NCI-H2081 treated with DMSO at 0.1 percent for 48 hours (cell line): ENCODE measurements at places on chromosomes 2 and 18.
A peak's percentile ranks its signal among the peaks of the same experiment; 100 is the strongest.

- DNase-seq = no peak
These were observed 7.4 kb downstream of the NAB1 start for GRCh38 chr2:190656301-190656700.

GRCh38 chr2:111684611-111685010 lies 199.4 kb downstream of the ANAPC1 start:
- DNase-seq = no peak

- no peak for DNase-seq
These were observed 31.9 kb downstream of the HS1BP3 start for GRCh38 chr2:20618886-20619521.

- DNase-seq = no peak
These were observed 13.1 kb downstream of the CFLAR start for GRCh38 chr2:201128933-201129505.

DNA sequence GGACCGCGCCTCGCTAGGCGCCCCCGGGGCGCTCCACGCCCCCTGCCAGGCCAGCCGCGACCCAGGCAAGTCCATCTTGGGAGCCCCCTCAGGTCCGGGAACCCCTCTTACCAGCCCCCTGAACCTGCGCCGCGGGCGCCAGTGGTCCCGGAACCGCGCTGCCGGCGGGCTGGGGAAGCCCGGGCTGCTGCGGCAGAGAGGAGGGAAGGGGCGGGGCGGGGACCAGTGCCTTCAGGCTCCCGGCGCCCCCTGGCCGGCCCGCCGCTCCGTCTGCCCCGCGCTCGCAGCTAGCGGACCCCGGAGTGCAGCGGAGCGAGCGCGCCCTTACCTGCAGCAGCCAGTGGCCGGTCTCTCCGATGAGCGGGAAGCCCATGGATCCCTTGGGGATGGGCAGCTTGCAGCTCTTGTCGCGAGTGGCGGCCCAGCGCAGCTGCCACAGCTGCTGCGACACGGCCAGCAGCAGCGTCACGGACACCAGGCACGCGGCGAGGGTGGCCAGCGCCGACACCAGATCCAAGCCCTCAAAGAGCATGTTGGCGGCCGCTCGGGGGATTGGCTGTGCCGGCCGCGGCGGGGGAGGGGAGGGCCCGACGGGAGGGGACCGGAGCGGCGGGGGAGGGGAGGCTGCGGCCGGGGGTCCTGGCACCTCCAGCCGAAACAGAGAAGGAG lies at the start of gene CYP26B1:
Gene CYP26B1, minus strand, starts transcription at position 560 of the 669 bp plus-strand sequence. Its CDS starts 28 bp downstream, at position 532.
- DNase-seq = no peak

DNA sequence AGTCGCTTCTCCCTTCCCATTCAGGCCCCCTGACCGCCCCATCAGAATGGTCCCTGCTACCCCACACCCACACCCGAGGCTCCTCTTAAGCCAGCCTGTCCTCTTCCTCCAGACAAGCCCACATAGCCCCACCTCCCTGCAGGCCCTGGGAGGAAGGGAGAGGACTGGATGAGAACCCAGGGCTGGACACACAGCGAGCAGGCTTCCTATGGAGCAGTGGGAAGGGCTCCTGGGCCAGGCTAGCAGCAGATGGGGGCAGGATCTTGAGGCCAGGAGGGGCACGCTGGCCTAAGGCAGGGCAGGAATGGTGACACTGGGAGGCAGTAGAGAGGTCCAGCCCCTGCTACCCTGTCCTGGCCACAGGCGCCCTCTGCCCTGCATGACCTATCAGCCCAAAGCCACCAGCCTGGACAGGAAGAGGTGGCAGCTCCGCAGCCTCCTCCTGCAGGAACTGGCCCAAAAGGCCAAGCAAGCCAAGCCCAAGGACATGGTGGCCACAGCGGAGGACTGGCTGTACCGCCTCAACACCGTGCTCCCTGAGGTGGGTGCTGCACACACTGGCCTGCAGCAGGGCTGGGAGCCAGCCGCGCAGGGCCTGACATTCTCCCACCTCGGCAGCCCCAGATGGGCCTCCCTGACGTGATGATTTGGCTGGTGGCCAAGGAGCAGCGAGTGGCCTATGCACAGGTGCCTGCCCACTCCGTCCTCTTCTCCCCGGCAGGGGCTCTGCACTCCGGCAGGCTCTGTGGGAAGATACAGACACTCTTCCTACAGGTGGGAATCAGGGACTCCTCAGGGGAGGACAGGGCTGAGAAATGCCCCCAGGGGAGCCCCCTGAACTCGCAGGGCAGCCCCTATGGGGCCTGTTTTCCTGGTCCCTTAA lies 43.3 kb downstream of the FER1L5 start:
- no peak for DNase-seq

DNA sequence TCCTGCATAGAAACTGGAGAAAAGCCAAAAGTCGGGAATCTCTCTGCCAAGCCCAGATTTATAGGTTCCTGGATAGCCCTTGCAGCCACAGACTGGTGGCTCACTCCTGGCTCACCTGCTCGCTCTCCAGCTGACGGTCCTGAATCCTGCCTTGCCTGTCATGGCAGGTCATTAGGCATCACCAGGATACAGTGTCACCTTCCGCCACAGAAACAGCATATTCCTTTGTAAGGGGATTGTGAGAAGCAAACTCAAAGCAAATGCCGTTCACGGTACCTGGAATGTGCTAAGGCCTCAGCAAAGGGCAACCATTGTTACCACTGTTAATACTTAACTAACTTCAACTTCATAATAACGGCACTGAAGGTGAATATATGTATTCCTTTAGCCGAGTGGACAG lies 57.1 kb upstream of the GPR45 start:
- peak; percentile 72 for DNase-seq

GRCh38 chr2:173666171-173666888 lies 298.8 kb downstream of the SP3 start:
- no peak for DNase-seq

GRCh38 chr2:45020439-45020838 lies 11.2 kb upstream of the SIX2 start:
- no peak for DNase-seq

GRCh38 chr2:100577777-100578176 lies 15.0 kb downstream of the PDCL3 start:
- no peak for DNase-seq

GRCh38 chr2:206886696-206887095 lies 52.6 kb upstream of the CPO start:
- DNase-seq = no peak

DNA sequence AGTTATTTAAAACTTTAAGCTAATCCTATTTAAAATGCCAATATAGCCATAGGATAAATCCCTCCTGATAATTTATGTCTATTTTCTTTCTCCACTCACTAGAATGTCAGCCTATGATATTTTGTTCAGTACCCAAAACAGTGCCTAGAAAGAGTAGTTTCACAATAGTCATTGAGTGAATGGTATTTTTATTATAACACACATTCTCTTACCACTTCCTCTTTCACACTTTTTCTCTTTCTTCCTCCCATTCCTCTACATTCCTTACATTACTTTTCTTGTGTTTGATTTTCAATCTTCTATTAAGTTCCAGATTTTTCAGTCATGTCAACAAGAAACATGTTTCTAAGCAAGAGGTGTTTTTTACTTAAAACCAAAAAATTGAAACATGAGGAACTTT lies 327.6 kb upstream of the UBE2E3 start:
- no peak for DNase-seq

- DNase-seq = no peak
These were observed 263.2 kb downstream of the TGIF1 start for GRCh38 chr18:3713166-3713565.

- DNase-seq = no peak
These were observed 23.8 kb downstream of the BOK start for GRCh38 chr2:241582328-241582727.

DNA sequence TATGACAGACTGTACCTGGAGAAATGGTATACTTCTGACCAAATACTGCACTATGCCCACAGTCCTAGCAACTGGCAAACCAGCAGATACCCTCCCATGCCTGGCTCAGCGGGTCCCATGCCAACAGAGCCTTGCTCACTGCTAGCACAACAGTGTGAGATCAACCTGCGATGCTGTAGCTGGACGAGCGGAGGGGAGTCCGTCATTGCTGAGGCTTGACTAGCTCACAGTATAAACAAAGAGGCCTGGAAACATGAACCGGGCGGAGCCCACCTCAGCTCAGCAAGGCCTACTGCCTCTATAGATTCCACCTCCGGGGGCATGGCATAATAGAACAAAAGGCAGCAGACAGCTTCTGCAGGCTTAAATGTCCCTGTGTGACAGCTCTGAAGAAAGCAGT lies 93.2 kb upstream of the CAB39 start:
- no peak for DNase-seq

- DNase-seq = no peak
These were observed 597.8 kb downstream of the DCC start for GRCh38 chr18:52937840-52938239.

GRCh38 chr18:2960983-2961696 lies 51.8 kb downstream of the LPIN2 start:
- no peak for DNase-seq

DNA sequence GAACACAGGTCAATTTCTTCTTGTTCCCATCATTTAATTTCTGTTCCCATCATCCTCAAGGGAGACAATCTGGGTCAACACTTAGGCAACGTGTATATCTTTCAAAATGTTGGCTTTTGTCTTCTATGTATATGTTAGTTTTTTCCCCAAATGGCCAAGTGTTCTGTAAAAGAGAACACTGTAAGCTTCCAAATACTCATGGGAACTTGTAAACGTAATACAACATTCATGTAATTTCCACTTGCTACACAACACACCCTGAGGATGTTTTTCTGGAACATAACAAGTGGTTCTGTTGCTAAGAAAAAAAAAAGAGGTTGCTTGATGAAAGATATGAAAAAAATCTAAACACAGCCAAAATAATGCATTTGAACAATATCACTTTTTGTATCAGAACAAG lies 149.1 kb downstream of the ATAD2B start:
- DNase-seq = no peak

GRCh38 chr2:181823405-181823804 lies 68.1 kb upstream of the ITPRID2 start:
- no peak for DNase-seq

DNA sequence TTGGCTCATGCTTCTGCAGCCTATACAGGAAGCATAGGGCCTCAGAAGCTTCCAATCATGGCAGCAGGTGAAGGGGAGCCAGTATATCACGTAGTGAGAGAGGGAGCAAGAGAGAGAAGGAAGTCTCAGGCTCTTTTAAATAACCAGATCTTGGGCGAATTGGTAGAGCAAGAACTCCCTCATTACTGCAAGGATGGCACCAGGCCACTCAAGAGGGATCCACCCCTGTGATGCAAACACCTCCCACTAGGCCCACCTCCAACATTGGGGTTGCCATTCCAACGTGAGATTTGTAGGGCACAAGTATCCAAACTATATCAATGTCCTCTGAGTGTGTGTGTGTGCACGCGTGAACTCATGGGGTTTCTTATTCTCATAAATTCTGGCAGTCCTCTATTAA lies 37.6 kb upstream of the RMP24 start:
- DNase-seq = no peak

GRCh38 chr18:23827681-23828080 lies 138.4 kb downstream of the LAMA3 start:
- no peak for DNase-seq

- DNase-seq = no peak
These were observed 514.2 kb downstream of the TXNL1 start for GRCh38 chr18:56124186-56124585.

- no peak for DNase-seq
These were observed 126.2 kb upstream of the VRK2 start for GRCh38 chr2:57920342-57920939.

GRCh38 chr18:79906706-79907105 lies 44.7 kb downstream of the SLC66A2 start:
- DNase-seq = no peak

- no peak for DNase-seq
These were observed 30.3 kb upstream of the SLC30A6 start for GRCh38 chr2:32135409-32135808.

DNA sequence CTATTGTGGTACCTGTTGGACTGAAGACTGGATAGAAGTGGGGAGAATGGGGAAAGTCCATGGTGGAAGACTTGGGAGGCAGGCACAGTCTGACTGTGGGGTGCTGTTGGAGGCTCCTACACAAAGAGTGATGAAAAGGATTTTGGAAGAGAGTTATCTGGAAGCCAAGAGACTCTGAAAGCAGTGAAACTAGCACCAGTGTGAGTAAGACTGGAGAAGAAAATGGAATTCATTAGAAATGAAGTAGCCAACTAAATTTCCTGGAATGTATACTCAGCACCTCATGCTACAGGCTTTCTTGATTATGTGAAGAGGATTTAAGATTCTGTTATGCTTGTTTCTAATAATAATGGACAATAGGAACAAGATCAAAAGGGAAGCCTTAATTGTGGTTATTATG lies 27.7 kb downstream of the ELP2 start:
- no peak for DNase-seq

- DNase-seq = no peak
These were observed 23.3 kb downstream of the MAPRE3 start for GRCh38 chr2:26993768-26994167.

- no peak for DNase-seq
These were observed 417.7 kb upstream of the SLC14A2 start for GRCh38 chr18:45197526-45197970.

- no peak for DNase-seq
These were observed 54.7 kb downstream of the CCDC68 start for GRCh38 chr18:54904581-54904980.

- no peak for DNase-seq
These were observed 106.3 kb downstream of the FAM168B start for GRCh38 chr2:130986890-130987493.

- DNase-seq = no peak
These were observed 7.5 kb downstream of the COPS8 start for GRCh38 chr2:237092920-237093781.

- DNase-seq = no peak
These were observed 72.6 kb downstream of the ANKRD44 start for GRCh38 chr2:197238043-197238365.

DNA sequence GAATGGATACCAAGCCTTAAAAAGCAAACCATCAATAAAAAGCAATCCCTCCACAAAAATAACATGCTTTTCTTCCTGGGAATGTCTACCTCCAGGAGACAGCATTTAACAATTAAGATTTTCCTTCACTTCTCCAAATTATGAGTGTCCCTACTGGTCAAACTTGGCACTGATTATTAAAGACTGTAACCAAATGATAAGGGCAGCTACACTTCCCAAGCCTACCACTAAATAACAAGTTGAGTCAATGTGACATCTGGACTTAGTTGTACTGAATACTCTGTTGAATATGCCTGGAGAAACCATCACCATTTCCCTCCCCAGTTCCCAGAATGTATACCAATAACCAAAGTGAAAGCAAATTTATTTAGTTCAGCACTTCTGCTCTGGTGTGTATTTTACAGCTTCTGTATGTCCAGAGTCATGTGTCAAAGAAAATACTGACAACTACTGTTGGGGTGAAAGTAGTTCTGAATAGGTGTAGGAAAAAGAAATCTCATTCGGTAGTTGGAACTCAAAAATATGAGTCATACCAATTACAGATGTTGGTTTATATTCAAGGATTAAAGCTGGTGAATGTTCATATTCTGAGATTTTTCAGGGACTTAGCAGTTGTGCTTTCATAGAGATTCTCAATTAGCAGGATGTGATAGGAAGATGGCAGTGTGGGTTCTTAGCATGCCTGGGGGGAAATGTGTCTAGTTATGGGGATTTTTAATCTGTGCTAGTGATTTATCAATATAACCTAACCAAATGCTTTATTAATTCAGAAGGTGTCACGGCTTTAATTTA lies 1291.6 kb upstream of the GYPC start:
- no peak for DNase-seq

- DNase-seq = no peak
These were observed 16.0 kb downstream of the LRRTM1 start for GRCh38 chr2:80288576-80288975.

- no peak for DNase-seq
These were observed 115.2 kb downstream of the TTC32 start for GRCh38 chr2:19786408-19787058.

GRCh38 chr2:10778724-10779115 lies 33.9 kb downstream of the PDIA6 start:
- DNase-seq = no peak
